ENCODE measurements at places on chromosomes 4 and X.

DNA sequence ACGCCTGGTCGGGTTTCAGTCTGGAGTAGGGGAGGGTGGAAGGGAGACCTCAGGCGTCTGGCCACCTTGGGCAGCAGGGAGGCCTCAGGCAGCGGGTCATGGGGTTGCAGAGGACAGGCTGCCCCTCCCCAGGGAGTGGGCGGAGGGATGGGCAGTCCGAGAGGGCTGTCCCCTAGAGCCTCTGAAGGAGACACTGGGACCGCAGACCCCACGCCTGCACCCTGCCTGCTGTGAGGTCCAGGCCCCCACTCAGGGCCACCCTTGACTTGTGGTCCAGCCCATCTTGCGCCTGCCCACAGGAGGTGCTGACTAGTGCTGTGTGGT is 16.5 kb downstream of the FGFRL1 start:
- no peak for DNase-seq

GRCh38 chr4:42708625-42709024 is 51.7 kb upstream of the ATP8A1 start:
- DNase-seq = no peak

GRCh38 chrX:74249963-74250362 is 54.0 kb upstream of the ZCCHC13 start:
- DNase-seq = no peak

DNA sequence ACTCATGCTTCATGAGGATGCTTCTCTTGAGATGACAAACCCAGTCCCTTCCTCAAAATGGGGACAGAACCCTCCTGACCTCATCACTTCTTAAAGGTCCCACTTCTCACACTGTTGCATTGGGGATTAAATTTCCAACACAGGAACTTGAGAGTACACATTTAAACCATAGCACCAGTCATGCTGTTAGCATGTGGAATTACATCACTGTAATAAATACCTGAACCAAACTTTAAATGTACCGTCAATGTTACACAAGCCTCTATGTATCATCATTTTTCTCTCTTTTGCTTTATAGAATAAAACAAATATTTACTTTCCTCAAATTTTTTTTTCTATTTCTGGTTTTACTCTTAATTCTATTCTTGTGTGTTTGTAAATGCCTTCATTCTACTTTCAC is 448.2 kb downstream of the CCSER1 start:
- no peak for DNase-seq

DNA sequence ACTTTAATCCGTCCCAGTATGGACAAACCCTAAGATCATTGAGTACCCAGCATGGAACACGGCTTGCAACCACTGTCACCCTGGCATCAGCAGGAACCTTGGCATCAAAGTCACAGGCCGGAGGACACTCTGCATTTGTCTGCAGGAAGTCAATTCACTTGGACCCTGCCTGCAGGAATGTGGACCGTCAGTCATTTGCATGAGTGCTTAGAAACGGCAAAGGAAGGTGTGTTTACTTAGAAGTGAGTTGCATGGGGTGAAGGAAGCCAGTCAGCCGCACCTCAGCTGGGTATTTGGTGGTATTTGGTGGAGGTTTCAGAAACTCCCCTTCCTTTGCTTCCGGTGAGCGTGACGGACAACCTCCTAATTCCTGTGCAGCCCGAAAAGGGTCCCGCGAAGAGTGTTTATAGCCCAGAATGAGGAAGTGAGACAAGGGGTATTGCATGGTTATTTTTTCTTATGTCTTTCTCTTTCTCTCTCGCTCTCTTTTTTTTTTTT is 15.5 kb downstream of the P2RY8 start:
- DNase-seq = peak; percentile 75

- DNase-seq = no peak
Measured at GRCh38 chr4:130131536-130131935, 1035.6 kb downstream of the C4orf33 start.

DNA sequence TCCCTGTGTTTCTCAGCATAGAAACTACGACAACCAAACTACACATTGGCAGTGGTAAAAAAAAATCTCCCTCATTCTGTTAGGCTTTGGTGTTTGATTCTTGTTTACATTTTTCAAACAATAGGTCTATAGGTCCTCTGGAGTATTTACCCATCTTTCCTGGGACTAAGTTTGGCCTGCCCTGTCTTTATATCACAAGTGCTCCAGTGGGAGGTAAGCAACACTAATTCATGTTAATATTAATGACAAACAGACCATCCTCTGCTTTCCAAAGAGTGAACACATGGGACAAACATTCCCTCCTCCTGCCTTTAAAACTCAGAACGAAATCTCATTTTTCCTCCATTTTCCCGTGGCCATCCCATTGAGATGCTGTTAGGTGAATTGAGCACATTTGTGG is 514.1 kb upstream of the INTU start:
- DNase-seq = no peak

DNA sequence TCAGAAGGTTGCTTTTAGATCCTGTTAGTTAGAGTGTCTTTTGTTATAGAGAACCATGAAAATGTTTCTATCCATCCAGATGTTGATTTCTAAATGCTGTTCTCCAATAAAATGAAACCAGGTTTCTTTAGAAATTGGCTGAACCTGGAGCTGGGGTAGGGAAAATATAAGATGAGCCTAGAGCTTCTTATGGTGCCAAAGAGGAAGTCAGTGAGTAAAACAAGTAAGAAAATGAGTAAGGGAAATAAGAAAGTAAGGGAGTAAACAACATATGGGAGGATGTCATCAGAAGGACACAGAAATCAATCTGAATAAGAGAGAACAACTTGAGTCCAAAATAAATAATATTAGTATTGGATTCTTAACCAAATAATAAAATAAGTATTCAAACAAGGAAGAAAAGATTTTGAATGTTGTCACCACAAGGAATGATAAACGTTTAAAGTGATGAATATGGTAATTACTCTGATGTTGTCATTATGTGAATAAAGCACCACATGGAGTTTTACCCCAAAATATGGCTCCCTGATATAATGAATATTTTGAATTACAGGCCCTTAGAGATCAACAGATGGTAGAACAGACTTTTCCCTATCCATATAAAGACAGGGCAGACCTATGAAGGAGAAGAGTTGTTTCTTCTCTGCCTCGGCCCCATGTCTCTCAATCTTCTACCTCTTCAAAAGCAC is 506.1 kb downstream of the IL15 start:
- no peak for DNase-seq

GRCh38 chrX:53224860-53225797 is at the start of gene KDM5C:
Gene KDM5C (minus strand): TSS chrX:53225207. CDS start chrX:53224889, 318 bp downstream.
- DNase-seq = peak; percentile 90

DNA sequence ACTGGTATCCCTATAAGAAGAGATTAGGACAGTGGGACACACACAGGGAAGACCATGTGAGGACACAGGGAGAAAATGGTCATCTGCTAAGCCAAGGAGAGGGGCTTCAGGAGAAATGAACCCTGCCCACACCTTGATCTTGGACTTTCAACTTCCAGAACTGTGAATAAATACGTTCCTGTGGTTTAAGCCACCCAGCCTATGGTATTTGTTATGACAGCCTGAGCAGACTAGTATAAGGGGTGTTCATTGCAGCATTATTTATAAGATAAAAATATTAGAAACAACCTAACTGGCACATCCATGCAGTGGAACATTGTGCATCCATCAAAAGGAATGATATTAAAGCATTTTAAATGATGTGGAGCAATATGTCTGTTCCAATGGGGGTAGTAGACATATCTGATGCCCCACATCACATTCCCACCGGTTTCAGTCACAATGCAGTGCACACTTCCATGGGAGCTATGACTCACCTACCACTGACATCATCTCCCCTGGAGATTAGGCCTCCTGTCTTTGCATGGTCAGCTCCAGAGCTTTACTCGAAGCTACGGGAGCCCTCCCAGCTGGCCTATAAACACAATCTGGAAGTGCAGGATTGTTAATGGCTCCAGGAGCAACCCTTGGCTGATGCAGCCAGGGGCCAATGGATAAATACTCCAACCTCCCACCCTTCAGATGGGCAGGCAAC is 38.9 kb upstream of the MAMLD1 start:
- no peak for DNase-seq
